Natural killer cell treated with Interleukin-12 subunit alpha and Interleukin-12 subunit beta and Interleukin-15 and Interleukin-18, amount 100 ng/mL, for 72 hours (primary cell): ENCODE measurements at places on chromosomes 12 and 14. TPM values are rescaled to one million over a fixed set of nuclear protein-coding genes. Genes with fewer than 3 reads are reported as not detected.

DNA sequence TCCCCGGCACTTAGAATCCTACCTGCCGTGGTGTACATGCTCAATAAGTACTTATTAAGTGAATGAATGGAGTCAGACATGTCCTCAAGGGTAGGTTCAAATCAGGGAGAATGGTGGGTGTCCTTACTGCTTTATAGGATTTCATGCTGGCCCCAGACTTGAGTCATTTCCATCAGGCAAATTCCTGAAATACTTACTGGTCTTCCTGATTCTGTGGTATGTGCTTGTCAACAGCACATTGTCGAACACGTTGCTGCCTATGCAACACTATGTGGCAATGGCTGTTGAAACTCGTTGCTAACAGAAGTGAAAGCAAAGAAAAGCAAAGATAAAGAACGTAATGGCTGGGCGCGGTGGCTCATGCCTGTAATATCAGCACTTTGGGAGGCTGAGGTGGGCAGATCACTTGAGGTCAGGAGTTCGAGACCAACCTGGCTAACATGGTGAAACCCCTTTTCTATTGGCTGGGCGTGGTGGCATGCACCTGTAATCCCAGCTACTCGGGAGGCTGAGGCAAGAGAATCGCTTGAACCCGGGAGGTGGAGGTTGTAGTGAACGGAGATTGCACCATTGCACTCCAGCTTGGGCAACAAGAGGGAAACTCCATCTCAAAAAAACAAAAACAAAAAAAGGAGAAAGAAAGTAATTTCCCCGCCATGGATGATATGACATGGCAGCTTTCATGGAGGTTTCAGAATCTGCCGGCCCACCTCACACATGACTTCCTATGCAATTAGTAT is 214.9 kb downstream of the ZFP36L1 start:
- no peaks in the 10 kb centered on the region for H3K27me3 ChIP-seq
- H3K36me3 ChIP-seq: no peaks in the 10 kb centered on the region
- H3K4me1 ChIP-seq: peaks cover 5% of the 10 kb centered on the region
- H3K27ac ChIP-seq: no peak overlapping the region
- H3K4me3 ChIP-seq: no peak overlapping the region
- no peak for DNase-seq

DNA sequence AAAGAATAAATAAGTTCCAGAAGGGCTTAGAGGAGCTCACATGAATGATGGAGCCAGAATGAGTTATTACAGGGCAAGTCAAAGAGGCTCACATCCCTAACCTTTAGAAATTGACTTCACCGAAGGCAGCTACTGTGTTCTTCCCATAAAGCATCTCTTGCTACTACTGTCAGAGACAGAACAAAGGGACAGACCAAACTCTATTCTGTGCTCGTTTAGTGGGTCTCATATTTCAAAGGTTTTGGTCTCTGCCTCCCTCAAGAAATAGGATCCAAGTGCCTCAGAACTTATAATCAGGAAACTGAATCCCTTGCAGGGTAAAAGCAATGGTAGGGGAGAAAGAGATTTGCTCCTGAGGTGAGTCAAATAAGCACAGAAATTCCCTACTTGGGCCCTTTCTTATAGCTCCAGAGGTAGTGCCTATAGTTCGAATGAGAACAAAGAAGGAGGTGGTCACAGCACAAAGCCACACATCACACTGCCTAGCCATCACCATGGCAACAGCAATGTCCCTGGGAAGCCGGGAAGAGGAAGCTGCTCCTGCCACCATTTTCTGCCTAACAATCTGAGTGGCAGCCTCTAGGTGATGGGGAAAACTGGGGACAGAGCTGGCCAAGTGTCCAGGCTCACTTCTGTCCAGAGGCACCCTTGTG is 294.9 kb downstream of the FOXN3 start:
- no peak overlapping the region for H3K4me3 ChIP-seq
- H3K36me3 ChIP-seq: peaks cover 4% of the 10 kb centered on the region
- no peaks in the 10 kb centered on the region for H3K4me1 ChIP-seq
- peaks cover 8% of the 10 kb centered on the region for H3K27me3 ChIP-seq
- DNase-seq: no peak
- H3K27ac ChIP-seq: no peak overlapping the region

DNA sequence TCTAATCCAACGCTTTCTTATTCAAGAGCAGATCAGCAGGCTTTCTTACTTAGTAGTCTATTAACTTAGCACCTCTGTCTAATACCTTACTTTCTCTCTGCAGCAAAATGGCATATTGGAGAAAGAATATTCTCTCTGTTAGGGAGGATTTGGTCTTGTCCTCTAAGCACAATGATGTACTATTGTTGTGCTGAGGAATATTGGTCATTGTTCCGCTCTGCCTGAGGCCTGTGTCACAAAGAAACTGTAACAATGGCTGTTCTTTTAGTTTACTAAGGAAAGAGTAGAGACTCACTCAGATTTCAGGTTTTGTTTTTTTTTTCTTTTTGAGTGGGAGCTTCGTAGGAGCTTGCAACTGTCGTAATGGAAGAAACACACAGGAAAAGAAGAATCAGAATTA is 1358.8 kb downstream of the LRFN5 start:
- H3K27ac ChIP-seq: no peak overlapping the region
- H3K4me1 ChIP-seq: no peaks in the 10 kb centered on the region
- no peak overlapping the region for H3K4me3 ChIP-seq

GRCh38 chr14:105336477-105337287 is 22.1 kb downstream of the PACS2 start:
- no peak overlapping the region for H3K27ac ChIP-seq
- peaks cover 5% of the 10 kb centered on the region for H3K4me1 ChIP-seq

- no peak for DNase-seq
- H3K4me1 ChIP-seq: peaks cover 5% of the 10 kb centered on the region
- peak overlapping the region; percentile 89 for H3K27ac ChIP-seq
- H3K4me3 ChIP-seq: peak overlapping the region; percentile 82
Measured at GRCh38 chr12:98645572-98646067, 530 bp downstream of the APAF1 start.

- no peak overlapping the region for H3K4me3 ChIP-seq
- no peaks in the 10 kb centered on the region for H3K36me3 ChIP-seq
- H3K4me1 ChIP-seq: peaks cover 45% of the 10 kb centered on the region
- no peak for DNase-seq
- peaks cover 13% of the 10 kb centered on the region for H3K27me3 ChIP-seq
Measured at GRCh38 chr12:131634037-131634436, 76.9 kb upstream of the SFSWAP start.

The RDH16 gene
- 0.52 TPM for total RNA-seq

The TXNRD1 gene
- total RNA-seq: 75.8 TPM
